ENCODE measurements at places on chromosomes 4 and X.
A peak's percentile ranks its signal among the peaks of the same experiment; 100 is the strongest.

- peak; percentile 72 for DNase-seq
Measured at GRCh38 chr4:124322234-124323065, 390.1 kb downstream of the ANKRD50 start.

GRCh38 chr4:100495074-100495473 lies 22.7 kb downstream of the EMCN start:
- no peak for DNase-seq

GRCh38 chrX:45743081-45743533 lies 542.4 kb upstream of the DIPK2B start:
- peak; percentile 53 for DNase-seq

- no peak for DNase-seq
Measured at GRCh38 chr4:146567396-146567795, 45.7 kb upstream of the SLC10A7 start.

- no peak for DNase-seq
Measured at GRCh38 chr4:43992552-43992951, 456.1 kb downstream of the KCTD8 start.

DNA sequence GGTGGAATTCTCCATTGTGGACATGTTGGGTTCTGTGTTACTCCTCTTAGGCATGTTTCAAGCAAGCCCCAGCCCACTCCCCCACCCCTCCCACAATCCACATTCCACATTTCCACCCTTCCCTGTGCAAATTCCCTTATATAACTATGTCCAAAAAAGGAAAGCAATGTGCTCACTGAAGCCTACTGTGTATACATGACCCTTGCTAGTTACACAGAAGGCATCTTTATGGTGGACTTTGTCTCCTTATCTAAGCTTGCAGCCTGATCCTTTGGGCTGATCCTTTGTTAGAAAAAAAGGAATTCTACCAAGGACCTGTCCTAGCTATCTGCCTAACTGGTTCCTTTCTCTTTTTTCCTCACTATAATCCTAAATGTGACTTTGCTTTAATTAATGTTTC lies 796.8 kb downstream of the NLGN4X start:
- no peak for DNase-seq

DNA sequence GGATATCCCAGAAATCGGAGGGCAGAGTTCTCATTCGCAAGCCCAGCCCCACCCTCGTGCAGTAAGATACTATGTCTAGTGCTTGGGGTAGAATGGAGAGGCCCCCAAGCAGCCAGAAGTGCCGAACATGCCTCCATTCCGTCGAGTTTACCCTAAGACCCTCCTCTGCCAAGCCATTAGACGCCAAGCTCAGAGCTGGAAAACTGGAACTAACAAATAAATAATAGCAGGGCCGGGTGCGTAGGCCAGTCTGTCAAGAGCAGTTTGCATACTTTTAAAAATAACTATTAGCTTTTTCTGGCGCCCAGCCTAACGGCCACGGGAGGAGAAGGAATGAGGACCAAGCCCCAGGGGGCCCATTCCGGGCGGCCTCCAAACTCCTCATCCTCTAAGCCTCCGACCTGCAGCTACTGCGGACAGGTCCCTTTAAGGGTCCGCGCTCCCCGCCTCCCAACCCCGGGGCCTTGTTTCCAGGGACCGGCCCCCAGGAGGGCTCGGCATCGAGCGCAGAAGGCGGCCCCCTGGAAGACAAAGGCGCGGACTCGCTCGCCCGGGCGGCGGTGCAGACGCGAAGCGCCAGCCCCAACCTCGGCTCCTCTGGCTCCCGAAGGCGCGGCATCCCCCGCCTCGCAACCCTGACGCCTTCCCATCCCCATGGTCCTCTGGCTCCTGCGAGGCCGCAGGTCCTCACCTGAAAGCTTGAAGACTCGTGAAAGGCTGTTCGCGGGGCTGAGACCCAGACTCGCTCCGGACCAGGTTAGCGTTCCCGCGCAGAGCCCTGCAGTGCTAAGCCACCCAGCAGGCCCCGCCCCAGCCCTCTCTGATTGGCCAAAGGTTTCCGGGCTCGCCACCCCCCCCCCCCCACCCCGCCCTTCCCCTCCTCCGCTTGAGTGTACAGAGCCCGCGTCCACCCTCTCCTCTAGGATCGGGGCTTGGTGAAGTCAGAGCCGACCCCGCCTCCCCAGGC lies at the start of gene TMSB15A:
Gene TMSB15A (minus strand): TSS at position 765 of the 967 bp plus-strand sequence.
- DNase-seq, result peak; percentile 40

DNA sequence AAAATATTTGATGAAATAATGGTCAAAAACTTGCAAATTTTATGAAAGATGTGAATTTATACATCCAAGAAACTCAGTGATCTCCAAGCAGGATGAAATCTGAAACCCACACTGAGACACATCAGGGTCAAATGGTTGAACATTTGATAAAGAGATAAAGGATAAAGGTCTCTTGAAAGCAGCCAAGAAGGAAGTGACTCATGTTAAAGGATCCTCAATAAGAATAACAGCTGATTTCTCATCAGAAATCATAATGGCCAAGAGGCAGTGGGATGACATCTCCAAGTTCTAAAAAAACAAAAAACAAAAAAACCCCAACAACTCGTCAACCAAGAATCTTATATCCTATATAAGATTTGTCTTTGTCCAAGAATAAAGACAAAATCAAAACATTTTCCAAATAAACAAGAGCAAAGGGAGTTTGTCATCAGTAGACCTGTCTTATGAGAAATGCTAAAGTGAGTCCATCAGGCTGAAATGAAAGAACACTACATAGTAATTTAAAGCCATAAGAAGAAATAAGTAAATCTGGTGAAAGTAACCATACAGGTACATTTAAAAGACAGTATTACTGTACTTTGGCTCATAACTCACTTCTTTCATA lies 121.7 kb downstream of the PDS5A start:
- DNase-seq, result peak; percentile 34

GRCh38 chr4:8697826-8698225 lies 105.3 kb downstream of the CPZ start:
- no peak for DNase-seq

GRCh38 chr4:71229477-71230270 lies 109.1 kb upstream of the SLC4A4 start:
- peak; percentile 62 for DNase-seq

- no peak for DNase-seq
Measured at GRCh38 chr4:38400946-38401345, 263.1 kb upstream of the KLF3 start.

DNA sequence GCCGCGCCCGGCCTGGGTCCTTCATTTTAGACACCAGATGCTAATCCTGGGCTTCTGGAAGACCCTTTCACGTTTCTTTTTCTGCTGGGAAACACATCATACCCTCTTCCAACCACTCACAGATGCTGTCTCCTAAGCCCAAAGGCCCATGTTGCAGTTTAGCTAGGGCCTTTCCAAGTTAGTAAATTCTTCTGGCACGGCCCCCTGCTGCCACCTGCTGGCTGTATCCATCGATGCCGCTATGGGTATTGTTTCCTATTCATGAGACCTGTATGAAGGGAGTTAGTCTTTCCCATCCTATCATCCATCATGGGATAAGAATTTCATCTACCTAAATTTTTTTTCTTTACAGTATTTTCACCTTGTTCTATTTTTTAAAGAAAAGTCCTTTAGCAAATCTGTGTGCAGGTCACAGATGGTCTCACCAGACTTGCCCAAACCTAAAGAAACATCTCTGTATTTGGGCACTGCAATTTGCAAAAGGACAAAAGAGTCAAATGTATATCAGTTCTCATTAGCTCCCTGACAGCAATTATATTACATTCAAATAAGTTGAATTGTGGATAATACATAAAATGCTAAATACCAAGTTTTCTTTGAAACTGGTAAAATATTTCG lies 37.8 kb upstream of the SLC9A7 start:
- DNase-seq, result peak; percentile 81

DNA sequence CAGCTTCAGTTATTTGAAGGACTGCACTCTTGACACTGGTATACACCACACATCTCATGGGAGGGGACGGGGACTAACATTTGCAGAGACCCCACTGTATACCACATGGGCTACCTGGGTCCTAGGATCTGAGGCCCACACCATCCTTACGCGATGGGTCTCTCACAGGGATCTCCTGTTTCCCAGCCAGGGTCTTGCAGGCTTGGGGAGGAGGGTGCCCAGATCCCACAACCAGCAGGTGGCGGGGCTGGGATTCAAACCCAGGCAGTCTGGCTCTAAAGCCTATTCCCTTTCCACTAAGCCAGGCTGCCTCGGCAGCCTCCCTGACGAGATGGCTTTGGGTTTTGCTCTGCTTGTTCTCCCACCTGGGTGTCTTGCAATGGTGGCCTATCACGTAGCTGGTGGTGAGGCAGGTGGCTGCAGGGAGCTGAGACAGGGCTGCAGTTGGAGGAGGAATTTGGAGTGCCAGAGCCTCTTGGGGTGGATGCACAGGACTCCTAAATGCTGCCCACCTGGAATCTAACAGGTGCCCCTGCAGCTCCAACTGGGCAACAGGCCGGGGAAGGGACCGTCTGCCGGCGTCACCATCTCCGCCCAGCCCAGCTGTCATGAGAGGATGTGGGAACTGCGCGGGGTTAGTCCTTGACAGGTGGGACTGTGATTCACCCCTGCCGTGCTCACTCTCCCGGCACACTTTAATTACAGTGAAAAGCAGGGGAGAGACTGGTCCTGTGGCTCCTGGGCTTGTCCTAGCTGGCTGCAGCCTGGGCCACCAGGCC lies 110.7 kb downstream of the PSAPL1 start:
- no peak for DNase-seq

DNA sequence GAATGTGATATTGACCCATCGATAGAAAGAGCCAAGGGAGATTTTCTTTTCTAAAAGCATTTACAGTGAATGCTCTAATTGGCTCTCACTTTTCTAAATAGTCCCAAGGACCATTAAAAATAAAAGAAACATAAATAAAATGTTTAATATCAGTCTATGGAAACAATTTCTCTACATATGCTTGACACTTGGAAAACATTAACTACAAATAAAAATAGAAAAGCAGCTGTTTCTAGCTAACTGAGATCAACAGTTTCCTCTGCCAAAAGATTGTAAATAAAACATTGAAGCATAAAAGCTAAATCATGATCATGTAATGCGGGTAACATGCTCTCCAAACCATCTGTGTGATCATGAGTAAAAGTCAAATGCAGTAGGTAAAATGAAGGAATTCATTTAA lies 49.7 kb downstream of the CORIN start:
- DNase-seq, result no peak

- DNase-seq, result no peak
Measured at GRCh38 chr4:151667048-151667447, 93.8 kb downstream of the GATB start.

DNA sequence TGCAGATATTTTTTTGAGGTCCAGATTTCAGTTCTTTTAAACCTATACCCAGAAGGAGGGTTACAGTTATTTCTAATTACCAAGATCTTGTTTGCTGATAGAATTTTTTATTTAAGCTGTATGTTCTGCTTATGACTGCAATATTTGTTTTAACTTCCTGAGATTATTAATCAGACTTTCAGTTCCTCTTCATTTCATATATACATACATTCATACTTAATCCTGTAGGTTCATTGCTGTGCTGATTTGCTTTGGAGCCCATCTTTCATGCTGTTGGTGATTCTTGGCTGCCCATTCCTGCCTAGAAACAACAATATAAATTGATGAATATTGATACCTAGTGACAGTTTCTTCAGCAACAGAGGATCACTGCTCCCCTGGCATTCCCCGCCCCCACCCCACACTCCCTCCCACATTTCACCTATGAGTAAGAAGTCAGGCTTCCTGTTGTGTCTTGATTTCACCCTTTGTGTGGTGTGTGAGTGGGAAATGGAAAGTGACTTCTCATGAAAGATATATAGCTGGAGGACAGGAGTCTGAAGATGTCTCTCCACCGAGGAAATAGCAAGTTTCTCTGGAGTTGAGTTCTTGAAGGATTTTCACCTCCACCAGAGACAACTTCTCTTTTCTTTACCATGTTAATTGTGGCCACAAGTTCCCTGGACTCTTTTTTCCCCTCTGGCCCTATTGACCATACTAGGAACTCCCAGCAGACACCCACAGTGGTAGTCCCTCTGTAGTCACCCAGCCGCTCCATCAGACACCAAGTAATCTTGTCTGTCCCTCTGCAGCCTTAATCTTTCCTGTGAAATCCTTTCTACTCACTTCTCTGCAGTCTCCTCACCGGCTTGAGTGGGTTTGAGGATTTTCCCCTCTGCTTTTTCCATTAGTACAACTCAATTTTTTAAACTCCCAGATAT lies 118.4 kb downstream of the ASB9 start:
- peak; percentile 4 for DNase-seq

- DNase-seq, result no peak
Measured at GRCh38 chr4:20618731-20619130, 81.5 kb upstream of the PACRGL start.

GRCh38 chrX:20378233-20378920 lies 111.7 kb upstream of the RPS6KA3 start:
- no peak for DNase-seq

- DNase-seq, result no peak
Measured at GRCh38 chrX:152725409-152725808, 8.1 kb downstream of the CSAG1 start.

DNA sequence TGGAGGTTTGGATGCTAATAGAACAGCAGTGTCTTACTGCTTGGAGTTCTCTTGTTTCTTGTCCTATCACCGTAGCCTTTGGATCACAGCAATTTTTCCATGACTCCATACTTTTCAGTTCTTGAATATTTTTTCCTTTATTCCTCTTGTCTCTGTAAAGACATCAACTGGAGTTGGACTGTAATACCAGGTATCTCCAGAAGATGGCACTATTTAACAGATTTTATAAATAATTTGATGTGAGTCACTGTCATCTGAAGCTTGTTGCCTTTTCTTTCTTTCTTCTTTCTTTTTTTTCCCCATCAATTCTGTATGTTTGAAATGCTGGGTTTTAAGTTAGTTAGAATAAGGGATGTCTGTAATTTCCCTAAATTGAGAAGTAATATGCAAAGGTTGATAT lies 24.1 kb downstream of the HPRT1 start:
- DNase-seq, result peak; percentile 75

- DNase-seq, result peak; percentile 45
Measured at GRCh38 chr4:125432078-125432477, 117.3 kb downstream of the FAT4 start.

DNA sequence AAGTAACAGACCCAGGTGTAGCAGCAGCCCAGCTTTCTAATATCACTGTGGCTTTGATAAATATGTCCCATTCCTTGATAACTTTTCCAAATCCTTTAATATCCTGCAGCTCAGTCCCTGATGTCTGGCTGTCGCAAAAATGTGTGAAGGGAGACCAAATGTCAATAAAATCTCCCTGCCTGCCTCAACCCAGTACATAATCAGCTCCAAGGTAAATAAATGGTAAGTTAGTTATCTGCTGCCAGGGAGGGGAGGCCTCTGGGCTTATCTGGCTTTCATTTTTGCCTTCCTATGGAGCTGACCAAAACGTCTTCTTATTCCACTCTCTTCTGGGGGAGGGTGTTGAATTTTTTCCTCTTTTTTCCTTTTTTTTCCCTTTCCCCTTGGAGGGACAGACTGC lies 630.6 kb downstream of the MID1IP1 start:
- DNase-seq, result no peak

- DNase-seq, result no peak
Measured at GRCh38 chr4:179751669-179752068, 2309.4 kb upstream of the AGA start.
